ENCODE measurements at places on chromosomes 7 and 10.

GRCh38 chr7:134528749-134529148 is 1.4 kb downstream of the AKR1B10 start:
- DNase-seq, result no peak

DNA sequence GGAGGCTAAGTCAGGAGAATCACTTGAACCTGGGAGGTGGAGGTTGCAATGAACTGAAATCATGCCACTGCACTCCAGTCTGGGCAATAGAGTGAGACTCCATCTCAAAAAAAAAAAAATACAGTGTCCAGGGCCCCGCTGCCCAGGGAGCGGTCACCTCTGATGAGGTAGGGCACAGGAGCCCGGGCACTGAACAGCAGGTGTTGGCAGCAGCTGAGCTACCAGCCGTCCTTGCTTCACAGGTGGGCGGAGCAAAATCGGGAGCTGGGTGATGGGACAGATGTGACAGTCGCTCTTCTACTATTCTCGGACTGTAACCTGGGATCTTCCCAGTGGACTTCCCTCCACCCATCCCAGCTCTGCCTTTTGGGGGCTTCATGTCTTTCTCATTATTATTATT is 49.4 kb downstream of the GTF2IRD1 start:
- DNase-seq, result no peak

GRCh38 chr10:52801947-52802346 is 29.4 kb upstream of the MBL2 start:
- DNase-seq, result no peak

DNA sequence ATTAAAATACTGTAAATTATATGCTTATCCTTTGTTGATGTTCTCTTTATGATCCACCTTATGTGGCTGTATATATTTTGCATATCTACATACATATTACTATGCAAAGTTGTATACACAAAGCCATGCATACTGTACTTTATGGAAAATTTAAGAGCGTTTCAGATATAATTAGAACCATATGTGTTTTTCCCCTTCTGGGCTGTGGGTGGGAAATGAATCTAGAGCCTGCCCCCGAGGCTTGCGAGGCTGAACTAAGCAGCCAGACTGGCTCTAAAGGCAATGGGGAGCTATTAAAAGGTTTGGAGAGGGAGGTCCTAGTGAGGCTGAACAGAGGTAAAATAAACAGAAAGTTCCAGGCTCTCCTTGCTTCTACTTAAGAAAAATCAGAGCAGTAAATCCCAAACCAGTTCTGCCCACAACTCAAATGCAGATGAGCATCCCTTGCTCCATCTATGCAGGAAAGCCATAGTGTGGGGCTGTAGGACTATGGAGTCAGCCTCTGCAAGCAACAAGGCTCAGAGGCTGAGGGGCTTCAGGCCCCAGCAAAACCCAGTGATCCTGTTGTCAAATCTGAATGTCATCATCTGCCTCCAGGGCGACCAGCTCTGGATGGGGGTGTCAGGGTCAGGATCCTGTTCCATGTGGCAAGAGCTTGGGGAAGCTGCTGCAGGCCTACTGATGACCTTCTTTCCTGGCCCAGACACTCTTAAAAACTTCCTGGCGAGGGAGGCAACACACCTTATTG is 14.1 kb upstream of the DDIT4 start:
- no peak for DNase-seq

DNA sequence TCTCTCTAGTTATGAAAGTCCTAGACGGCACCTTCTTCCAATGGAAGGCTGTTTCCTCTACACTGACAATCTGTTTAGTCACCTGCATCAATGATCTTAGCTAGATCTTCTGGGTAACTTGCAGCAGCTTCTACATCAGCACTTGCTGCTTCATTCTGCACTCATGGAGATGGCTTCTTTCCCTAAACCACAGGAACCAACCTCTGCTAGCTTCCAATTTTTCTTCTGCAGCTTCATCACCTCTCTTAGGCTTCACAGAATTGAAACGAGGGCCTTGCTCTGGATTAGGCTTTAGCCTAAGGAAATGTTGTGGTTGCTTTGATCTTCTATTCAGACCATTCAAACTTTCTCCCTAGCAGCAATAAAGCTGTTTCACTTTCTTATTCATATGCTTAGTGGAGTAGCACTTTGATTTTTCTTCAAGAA is 24.6 kb downstream of the NAMPT start:
- DNase-seq, result no peak

GRCh38 chr7:74039337-74039736 is 11.4 kb downstream of the ELN start:
- no peak for DNase-seq

Measured in MV-4-11 (cell line).